ENCODE measurements at places on chromosomes 5 and 9. TPM values are rescaled to one million over a fixed set of nuclear protein-coding genes. Genes with fewer than 3 reads are reported as not detected.
A peak's percentile ranks its signal among the peaks of the same experiment; 100 is the strongest.

The ZNF454 gene
- not detected for polyA plus RNA-seq

The CTSV gene
- polyA plus RNA-seq, result 0.12 TPM

The FAM219A gene
- 6.1 TPM for polyA plus RNA-seq

The PCAT7 gene
- not detected for polyA plus RNA-seq

The CYSRT1 gene
- polyA plus RNA-seq, result 1.4 TPM

The PCA3 gene
- not detected for polyA plus RNA-seq

The GPR151 gene
- not detected for polyA plus RNA-seq

The WNK2 gene
- 1.8 TPM for polyA plus RNA-seq

The ADAM19 gene
- polyA plus RNA-seq, result 0.30 TPM

- no peak for DNase-seq
These were observed 63.7 kb downstream of the MLLT3 start for GRCh38 chr9:20558566-20559016.

DNA sequence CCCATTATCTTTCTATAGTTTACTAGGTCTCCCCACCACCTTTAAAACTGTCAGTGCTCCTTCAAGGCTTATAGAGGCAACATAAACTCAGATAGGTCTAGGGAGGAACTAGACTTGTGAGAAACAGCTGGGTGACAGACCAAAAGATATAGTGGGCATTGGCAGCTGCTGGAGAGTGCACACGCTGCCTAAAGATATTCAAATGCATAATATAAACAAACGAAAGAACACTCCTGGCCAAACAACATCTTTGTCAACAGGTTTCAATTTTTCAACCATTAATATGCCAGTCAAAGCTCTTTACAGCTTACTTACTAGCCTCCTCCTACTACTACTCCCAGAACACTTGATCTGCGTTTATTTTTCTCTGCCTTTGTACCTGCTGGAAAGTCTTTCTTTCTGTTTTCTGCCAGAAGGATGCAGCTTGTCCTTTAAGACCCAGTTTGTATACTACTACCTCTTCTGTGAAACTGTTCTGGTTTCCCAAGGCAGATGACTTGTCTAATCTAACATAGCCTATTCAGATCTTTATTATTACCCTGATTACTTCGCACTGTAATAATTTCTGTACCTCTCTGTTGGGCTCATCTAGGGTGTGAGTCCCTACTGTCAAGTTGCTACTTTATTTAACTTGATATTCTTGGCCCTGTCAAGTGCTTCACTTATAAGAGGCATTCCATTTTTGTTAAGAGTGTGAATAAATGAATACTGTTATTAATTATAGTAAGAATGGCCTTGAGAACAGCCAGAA is 14.3 kb downstream of the KDM3B start:
- DNase-seq, result no peak

GRCh38 chr5:67870662-67871061 is 344.9 kb upstream of the PIK3R1 start:
- DNase-seq, result no peak

- DNase-seq, result no peak
These were observed 297.1 kb downstream of the KCTD16 start for GRCh38 chr5:144467792-144468191.

- peak; percentile 58 for DNase-seq
These were observed 3.2 kb downstream of the SH3PXD2B start for GRCh38 chr5:172450861-172451695.

DNA sequence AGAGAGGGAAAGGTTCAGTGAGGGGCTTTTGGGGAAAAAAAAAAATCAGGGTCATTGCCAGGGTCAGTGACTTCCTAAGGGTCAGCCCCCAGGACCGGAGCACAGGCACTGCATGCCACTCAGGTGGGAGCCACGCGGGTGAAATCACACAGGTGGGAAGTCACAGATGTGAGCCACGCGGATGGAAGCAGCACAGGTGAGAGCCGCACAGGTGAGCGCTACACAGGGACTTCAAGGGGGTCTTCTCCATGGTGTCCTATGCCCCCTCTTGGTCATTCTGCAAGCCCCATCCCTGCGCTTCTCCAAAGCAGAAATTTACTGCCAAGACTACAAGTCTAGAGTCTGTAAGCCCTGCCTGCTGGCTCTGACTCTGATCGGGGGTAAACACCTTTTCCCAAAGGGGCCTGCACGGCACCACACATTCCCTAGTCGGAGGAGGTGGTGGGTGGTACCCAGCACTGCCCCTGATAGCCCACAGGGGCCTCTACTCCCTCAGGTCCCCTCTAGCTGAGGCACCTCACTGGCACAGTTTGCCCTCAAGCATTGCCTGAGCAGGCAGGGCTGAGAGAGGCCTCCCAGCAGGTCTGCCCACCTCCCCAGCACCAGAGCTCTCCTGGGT is 18.3 kb upstream of the OBP2B start:
- DNase-seq, result no peak

GRCh38 chr5:157603333-157604190 is 28.0 kb upstream of the ADAM19 start:
- DNase-seq, result no peak

- no peak for DNase-seq
These were observed 60.2 kb downstream of the PARP8 start for GRCh38 chr5:50726475-50727148.

DNA sequence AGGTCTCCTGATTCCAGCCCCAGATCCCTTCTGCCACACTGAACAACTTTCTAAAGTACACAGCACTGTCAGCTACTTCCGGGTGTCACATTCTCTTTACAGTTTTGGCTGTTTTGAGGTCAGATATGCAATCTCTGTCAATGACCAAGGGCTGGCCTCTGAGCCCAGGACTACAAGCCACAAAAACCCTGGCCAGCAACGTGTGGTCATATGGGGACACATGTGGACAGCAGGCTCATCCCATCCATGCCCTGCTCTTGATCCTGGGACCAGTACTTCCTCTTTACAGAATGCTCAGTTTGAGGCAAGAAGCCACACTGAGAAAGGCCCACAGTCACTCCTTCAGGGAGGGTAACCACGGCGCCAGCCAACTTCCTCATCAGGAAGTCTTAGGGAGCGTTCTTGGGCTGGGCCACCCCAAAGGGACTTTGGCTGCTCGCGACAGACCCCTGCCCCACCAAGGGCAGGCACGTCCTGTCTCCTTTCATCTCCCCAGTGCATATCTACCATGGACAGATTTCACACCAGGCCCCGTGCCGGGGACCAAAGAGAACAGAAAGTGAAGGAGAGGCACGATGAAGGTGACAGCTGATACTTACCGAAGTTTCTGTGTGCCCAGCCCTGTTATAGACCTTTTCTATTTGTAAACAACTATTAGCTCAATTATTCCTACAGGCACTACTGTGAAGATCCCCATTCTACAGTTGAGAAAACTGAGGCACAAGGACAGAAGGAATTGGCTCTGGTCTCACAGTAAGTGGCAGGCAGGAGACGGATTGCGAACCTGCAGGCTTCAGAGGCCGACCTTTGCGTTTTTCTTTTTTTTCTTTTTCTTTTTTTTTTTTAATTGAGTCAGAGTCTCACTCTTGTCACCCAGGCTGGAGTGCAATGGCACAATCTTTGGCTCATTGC is 37.3 kb downstream of the STK10 start:
- peak; percentile 11 for DNase-seq

GRCh38 chr9:106878081-106878837 is 15.3 kb downstream of the ZNF462 start:
- DNase-seq, result no peak

DNA sequence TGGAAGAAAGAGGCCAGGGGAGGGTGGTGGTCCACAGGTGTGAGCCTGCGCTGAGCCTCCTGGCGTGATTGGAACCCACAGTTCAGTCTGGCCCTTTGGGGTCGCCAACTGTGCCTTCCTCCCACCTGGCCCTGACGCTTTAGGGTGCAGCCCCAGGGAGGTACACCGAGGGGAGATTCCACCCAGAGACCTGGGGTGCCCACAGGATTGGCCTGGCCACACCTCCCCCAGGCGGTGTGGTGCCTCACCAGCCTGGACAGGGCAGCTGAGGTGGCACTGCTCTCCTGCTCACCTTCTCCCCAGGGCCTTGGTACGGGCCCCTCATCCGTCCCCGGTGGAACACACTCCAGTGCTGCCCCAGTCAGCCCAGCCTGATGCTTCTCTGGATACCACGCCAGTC is 1.0 kb upstream of the CLIC3 start:
- DNase-seq, result no peak

DNA sequence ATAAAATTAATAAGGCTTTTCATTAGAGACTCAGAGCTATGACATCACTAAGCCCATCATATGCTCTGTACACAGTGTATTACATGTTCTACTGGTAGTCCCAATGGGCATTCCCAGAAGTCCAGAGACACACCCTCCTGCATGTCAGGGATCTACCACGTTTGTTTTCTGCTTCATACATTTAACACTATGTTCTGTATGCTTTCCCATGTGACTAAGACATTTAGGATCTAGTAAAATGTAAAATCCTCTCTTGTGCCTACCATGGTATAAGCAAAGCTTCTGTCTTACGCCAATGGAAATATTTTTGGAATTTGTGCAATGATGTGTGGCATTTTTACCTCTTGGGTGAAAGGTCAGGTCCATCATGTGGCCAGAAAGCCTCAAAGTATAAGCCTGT is 192.4 kb downstream of the ADAMTSL1 start:
- DNase-seq, result no peak

- DNase-seq, result no peak
These were observed 5.7 kb upstream of the PRXL2C start for GRCh38 chr9:96660692-96661248.

DNA sequence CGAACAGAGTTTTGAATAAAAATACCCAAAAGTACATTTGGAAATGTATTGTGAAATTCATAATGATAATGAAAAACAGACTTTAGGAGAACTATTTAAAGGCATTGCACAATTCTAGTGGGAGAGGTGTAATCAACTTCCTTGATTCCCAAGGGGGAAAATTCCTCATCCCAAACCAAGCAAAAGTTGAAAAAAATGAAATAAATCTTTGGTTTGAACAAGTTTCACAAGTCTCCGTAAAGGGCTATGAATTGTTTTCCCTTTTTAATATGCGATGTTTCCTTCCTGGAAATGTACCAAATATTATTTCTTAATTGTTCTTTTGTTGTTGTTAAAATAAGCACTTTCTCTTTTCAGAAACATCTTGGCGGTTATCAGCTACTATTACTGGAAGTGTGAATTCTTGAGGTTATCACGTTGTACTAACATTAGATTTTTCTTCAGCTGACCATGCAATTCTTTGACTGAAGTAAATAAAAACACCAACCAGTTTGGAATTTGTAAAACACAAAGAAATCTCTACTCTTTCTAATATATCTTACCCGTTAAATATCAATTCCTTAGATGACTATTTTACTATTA is 59.3 kb downstream of the SVEP1 start:
- no peak for DNase-seq

DNA sequence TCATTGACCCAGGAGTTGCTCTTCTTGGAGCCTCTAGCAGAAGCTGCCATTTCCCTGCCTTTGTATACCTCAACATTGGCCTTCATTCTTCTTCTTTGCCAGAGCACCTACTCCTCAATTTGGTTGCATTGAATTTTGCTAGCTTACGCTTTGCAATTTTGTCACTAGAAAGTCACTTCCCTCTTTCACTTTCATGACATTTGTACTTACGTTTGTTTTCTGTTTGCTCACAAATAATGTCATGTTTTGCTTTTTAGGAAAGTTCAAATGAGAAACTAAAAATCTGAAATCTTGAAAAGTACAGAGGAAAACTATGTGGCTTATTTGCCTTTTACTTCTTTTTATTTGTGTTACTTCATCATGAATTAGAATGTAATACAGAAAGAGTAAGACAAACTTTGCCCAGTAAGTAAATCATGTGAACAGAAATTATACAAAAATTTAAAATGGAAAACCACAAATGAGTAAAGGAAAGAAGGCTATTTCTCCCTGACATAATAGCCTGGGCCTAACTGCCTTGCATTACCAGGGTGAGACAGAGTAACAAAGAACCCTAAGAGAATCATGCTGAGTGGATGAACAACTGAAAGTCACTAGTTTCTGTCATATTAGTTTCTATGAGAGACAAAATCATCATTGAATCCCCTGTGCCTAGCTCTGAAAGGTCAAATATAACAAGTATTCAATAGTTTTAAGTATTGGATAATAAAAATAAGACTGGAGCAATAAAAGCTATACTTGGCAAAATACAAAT is 7.4 kb upstream of the IFNA1 start:
- DNase-seq, result no peak

- no peak for DNase-seq
These were observed 55.2 kb upstream of the CTSL start for GRCh38 chr9:87670572-87671264.

DNA sequence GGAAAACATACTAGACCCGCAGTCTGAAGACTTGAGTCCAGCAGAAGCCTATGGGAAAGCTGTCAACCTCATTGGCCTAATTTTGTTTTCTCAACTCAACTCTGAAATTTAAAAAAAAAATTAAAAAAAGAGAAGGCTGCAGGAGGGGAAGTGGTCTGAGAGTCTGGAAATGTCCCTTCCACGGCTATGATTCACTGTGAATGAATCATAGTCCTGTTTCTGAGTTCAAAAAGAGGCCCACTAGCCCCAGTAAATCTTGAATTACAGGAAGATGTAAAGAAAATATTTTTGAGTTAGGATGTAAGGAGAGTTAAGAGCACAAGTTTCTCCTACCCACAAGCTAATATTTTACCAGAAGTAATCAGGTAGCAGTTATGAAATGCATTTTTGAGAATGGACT is 565.5 kb upstream of the DMAC1 start:
- no peak for DNase-seq

- DNase-seq, result no peak
These were observed 50.1 kb upstream of the TTC39B start for GRCh38 chr9:15357050-15357653.

- no peak for DNase-seq
These were observed 1.6 kb downstream of the BASP1 start for GRCh38 chr5:17219006-17219422.

DNA sequence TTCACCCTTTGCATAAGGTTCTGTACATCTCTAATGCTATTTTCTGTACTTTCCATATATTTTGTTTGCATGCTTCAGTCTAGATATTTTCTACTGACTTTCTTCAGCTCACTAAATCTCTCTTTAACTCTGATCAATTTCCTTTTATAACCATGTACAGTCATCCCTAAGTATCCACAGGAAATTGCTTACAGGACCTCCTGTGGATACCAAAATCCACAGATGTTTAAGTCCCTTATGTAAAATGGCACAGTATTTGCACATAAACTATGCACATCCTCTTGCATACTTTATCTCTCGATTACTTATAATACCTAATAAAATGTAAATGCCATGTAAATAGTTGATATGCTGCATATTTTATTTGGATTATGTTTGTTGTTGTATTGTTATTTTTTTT is 442.1 kb downstream of the TLE4 start:
- no peak for DNase-seq

DNA sequence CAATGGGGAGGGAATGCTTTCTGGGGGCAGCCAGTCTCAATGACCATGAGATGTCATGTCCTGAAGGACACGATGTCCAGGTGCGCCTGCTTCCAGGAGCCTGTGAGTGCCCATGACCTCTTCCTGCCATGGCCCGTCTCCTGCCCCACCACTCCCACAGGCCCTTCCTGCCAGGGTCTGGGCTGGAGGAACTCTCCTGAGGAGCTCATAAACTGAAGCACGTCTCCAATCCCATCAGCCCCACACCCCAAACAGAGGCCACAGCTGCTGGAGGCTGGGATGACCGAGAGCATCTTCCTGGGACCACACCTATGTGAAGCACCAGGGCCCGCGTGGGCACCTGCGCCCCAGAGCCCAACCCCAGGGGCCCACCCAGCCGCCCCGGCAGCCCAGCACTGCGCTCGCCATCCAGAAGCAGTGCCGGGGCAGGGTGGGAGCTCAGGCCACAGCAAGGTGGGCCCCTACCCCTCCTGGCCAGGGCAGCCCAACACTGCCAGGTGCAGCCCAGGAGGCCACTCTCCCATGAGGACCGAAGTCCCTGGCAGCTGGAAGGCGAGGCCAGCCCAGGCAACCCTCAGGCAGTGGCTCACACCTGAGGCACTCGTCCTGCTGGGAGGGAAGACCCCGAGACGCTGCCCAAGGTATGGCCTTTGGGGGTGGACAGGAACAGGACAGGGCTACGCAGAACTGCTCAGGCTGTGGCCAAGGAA is 53.9 kb upstream of the UBAC1 start:
- no peak for DNase-seq
